ENCODE measurements at places on chromosomes 3 and 15.

DNA sequence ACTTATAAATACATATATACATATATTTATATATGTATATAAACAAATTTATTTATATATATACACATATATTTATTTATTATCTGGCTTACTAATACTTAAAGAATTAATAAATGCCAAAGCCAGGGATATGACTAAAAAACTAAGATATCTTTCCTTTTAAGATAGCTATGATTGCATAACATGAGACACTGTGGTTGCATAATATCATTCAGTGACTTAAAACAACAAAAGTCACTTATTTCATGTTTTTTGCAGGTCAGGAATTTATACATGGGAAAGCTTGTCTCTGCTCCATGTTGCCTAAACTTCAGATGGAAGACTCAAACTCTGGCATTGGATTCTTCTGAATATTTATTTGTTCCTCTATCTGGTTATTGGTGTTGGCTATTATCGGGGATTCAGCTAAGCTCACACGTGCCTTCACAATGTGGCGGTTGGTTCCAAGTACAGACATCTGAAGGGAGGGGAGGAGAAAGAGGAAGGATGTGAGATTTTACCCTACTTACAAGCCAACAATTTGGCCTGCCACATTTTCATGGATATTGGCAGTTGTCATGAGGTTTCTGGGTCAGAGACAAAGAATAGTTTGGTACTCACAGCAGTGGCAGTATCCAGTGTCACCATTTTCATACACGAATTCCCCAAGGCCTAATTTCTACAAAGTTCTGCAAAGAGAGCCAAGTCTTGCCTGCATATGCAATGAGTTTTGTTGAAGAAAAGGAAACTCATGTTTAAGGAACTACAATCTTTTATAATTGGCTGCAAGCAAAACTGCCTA lies 381.6 kb downstream of the EPHA3 start:
- no peak for DNase-seq

- no peak for DNase-seq
These were observed 45.7 kb upstream of the RAB6B start for GRCh38 chr3:133941415-133941821.

DNA sequence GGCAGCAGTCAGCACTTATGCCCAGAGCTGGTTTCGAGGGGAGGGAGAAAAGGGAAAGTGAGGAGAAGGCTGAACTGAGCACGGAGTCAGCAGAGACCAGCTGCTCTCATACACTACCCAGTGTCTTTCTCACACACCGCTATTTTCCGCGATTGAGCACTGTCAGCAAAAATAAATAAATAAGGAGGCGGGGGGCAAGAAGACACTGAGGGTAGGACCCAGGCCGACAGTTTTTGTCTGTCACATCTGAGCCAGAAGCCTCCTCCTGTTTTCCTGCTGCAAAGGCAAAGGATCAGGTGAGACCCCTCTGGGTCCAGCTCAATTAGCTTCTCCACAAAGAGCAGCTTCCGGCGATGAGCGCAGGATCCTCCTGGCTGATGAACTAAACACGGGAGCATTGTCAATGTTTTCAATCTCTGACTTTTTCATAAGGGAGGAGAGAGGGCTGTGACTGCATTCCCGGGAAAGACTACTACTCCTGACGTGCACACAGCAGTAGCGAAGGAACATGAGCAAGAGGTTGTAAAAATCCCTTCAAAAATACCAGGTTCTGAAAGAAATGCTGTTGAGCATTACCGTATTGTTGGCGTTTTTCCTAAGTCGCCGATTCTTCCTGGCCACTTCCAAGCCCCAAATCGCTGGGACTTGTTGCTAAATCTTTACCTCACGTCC lies 1.3 kb downstream of the FRMD5 start:
- DNase-seq: no peak

- DNase-seq: no peak
These were observed 47.7 kb upstream of the FMN1 start for GRCh38 chr15:33242165-33242564.

DNA sequence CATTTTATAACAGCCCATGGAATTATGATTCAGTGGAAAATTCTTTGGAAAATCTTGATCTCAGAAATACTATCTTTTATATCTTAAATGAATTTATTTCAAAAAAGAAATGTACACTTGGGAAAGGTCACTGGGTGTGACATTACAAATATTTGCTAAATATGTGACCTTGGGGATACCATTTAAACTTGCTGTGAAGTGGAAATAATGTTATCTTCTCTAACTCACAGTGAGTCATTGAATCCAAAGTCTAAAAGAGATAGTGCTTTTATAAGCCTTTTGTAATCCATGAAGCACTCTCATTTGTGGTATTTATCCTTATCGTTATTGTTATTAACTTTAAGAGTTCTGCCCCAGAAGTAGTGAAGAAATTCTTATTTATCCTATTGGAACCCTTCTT lies 289.8 kb upstream of the SEMA6D start:
- no peak for DNase-seq

DNA sequence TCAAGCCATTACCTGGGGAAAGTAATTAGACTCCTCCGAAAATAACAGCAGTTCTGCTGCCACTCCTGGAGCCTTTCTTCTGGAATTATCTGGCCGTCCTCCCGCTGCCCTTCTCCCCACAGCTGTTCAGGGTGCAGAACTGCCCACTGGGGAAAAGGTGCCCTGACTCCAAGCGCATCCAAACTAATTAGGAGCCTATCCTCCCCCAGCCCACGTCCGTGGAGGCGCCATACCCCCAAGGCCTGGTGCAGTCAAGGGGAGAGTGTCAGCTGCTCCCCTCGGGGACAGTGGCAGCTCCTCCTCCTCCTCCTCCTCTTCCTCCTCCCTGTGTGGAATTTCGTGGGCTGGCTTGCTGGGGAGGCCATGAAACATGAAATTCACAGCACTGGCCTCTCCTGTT lies 177.2 kb downstream of the XXYLT1 start:
- no peak for DNase-seq

GRCh38 chr3:136959599-136959998 lies 1.8 kb downstream of the IL20RB start:
- DNase-seq: no peak

- DNase-seq: no peak
These were observed 1.3 kb downstream of the TCF12 start for GRCh38 chr15:56919609-56920366.

DNA sequence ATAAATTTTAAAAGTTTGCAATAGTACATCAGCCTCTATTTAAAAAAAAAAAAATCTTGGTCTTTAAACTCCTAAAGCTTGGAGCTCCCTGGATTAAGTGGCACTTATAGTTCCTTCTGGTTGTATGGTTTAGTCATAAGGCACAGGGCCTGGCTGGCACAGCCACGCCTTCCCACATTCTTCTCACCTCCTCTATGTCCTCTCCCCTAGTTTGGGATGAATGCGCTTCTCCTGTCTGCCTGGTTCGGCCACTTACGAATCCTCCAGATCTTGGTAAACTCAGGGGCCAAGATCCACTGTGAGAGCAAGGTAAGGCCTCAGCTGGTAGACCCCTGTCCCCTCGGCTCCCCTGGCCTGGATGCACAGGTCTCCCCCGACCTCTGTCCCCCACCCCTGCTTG lies 10.0 kb downstream of the ANKDD1A start:
- DNase-seq: no peak

GRCh38 chr15:28918141-28918983 lies 32.6 kb downstream of the APBA2 start:
- DNase-seq: no peak

DNA sequence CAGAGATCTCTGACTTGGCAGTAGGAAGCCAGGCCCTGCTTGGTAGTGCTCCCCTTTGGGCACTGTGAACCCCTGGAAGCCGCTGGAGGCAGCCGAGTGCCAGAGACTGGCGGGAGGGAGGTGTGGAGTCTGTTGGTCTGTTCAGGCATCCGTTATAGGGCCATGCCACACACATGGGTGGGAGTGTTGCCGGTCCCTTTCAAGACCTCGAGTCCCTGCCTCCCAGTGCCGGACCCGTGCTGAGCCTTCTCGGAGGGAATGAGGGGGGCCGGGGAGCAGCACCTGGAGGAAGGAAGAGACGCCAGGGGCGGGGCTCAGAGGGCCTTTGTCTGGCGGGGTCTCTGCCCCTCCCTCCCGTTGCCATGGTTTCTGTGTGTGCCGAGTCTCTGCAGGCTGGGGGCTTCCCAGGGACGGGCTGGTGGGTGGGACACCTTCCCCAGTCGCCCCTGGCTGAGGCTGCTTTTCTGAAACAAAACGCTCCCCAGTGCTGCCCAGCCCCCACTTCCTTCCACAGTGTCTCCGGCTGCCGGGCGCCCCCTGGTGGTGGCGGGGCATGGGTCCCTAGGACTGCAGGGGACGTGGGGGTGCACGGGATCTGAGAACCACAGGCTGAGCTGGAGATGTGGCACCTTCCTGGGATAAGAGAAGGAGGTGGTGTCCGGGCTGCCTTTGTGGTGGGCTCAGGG lies 10.0 kb downstream of the GNAI2 start:
- DNase-seq: peak; percentile 98

GRCh38 chr3:63231643-63232042 lies 46.5 kb upstream of the SYNPR start:
- DNase-seq: no peak

- no peak for DNase-seq
These were observed 2.6 kb downstream of the SLITRK3 start for GRCh38 chr3:165193366-165194254.

GRCh38 chr3:184761075-184761841 lies 49.4 kb upstream of the MAGEF1 start:
- no peak for DNase-seq

GRCh38 chr15:99393641-99394040 lies 142.4 kb downstream of the LRRC28 start:
- DNase-seq: no peak

Measured in esophagus muscularis mucosa (tissue), 4 donors.